ENCODE measurements at places on chromosomes 6 and 20.

GRCh38 chr20:57711826-57712225 lies 2.0 kb upstream of the PMEPA1 start:
- DNase-seq, result no peak

- DNase-seq, result no peak
These were observed 229.0 kb downstream of the ZMYND8 start for GRCh38 chr20:47127546-47127945.

- DNase-seq, result no peak
These were observed 150.8 kb downstream of the ESR1 start for GRCh38 chr6:151958332-151958731.

DNA sequence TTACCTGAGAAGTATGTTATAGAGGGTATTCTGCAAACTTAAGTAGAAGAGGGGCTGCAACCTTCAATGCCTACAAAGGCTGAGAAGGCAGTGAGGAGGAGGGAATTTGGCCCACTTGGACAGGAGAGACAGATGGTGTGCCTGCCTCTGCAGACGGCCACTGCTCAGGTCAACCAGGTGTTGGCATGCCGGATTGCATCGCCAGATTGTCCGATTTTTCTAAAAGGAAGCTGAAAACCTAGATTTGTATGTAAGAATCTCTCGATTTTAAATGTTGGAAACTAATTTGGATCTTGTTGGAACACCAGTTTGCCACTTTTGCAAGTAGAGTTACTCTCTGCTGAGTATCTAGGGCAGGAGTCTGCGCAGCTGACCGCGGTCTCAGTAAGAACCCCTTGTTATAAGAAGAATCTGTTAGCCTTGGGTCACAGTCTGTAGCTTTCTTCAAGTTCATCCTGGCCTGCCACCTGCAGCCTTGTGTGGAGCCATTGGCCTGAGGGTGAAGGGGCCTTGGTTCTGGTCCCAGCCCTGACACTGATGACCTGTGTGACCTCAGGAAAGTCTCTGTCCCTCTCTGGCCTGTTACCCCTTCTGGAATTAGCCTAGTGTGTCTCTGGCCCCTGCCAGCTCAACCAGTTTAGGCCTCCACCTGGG lies 54.4 kb downstream of the TGM2 start:
- no peak for DNase-seq

GRCh38 chr20:45538209-45538799 lies 978 bp downstream of the WFDC6 start:
- DNase-seq, result no peak

DNA sequence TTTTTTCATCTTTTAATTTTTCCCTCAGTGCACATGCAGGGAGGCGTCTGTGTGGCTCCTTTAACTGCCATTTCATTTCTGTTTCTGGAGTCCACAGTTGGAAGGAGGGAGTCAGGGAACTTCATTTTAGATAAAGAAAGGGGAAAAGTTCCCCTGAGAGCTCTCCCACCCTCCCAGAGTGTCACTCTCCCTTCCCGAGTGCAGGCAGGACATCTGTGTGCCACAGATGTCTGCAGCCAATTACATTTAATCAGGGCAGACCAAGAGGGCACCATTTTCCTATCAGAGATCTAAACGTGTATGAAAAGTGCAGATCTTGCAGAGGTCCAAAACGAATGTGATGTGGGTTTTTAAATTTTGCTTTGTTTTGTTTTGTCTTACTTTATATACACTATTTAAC lies 96.6 kb downstream of the PXDC1 start:
- no peak for DNase-seq

GRCh38 chr20:58870293-58871014 lies 17.9 kb downstream of the GNAS start:
- DNase-seq, result no peak

DNA sequence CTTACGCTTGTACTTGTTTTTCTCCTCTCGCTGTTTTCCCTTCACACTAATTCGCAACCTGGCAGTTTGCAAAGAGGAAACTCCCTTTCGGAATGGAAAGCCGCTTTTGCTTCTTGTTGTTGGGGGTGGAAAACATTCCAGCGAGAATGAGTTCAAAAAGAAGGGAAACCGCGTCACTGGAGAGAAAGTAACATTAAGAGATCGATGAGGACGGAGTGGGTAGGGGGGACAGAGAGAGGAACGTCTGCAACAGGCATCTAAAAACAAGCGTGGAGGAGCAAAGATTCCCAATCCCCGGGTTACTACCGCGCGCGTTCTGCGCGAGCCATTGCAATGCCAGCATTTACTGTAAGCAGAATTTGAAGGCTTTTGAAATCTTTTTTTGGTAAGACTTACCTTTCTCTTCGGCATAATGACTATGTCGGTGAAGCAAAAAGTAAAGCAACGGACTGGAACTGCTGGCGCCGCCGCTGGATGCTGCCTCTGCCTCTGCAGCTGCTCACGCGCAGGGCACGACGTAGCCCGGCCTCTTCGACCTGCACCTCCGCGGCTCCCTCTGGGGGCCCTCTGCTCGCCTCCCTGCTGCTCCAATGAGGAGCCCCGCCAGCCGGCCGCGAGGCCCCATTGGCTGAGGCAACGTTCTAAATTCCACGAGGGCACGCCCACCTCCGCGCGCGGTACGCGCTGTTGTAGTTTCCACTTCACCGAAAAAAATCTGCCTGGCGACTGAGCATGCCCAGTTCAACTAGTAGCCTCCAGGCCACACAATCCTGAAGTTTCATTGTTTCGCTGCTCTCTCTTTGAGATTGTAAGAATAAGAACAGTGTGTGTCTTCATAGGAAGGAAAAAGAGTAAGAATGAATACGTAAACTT lies at the start of gene HMGN3:
Gene HMGN3, minus strand, starts transcription at position 533 of the 873 bp plus-strand sequence.
- peak; percentile 87 for DNase-seq

GRCh38 chr6:131379948-131380347 lies 193.1 kb upstream of the ARG1 start:
- DNase-seq, result no peak

DNA sequence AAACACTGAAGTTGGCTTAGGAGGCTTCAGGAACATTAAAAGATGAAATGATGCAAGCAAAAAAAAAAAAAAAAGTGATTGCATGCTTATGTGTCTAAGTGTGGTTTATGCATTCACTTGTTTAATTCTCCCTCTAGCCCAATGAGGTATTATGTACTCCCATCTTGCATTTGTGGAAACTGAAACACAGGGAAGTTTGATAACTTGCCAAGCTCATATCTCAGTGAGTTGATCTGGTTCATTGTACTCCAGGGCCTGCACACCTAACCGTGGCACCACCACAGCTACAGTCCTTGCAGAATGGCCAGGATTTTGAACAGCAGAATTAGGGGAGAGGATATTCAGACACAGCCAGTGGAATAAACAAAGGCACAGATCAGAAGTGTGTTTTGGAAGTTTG lies 251.2 kb downstream of the TBC1D7 start:
- DNase-seq, result no peak

DNA sequence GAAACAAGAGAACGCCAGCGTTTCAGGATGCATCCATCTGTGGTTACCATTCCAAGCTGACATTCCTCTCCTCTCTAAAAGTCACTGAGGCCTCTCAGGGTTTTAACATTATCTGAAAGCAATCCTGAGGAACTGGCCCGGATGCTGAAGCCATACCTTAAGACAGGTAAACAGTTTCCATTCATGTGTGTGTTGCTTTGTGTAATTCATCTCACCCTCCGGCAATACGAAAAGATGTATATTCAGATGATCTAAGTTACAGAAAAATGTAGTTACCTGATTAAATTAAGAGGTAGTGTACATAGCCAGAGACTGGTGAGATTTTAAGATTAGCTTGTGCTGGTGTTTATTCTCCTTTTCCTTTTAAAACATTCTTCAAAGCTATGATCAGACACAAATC lies 68.4 kb upstream of the BACH2 start:
- DNase-seq, result no peak

- no peak for DNase-seq
These were observed 116.7 kb upstream of the PRSS16 start for GRCh38 chr6:27130668-27131428.

- DNase-seq, result no peak
These were observed 1568.4 kb downstream of the GRIK2 start for GRCh38 chr6:102961902-102962301.

GRCh38 chr6:55827818-55828522 lies 47.4 kb downstream of the BMP5 start:
- no peak for DNase-seq

- DNase-seq, result no peak
These were observed 23.1 kb upstream of the CGA start for GRCh38 chr6:87118054-87118453.

GRCh38 chr6:63094947-63095346 lies 116.3 kb upstream of the FKBP1C start:
- no peak for DNase-seq

- DNase-seq, result no peak
These were observed 151.4 kb upstream of the LAMA2 start for GRCh38 chr6:128731249-128732165.

DNA sequence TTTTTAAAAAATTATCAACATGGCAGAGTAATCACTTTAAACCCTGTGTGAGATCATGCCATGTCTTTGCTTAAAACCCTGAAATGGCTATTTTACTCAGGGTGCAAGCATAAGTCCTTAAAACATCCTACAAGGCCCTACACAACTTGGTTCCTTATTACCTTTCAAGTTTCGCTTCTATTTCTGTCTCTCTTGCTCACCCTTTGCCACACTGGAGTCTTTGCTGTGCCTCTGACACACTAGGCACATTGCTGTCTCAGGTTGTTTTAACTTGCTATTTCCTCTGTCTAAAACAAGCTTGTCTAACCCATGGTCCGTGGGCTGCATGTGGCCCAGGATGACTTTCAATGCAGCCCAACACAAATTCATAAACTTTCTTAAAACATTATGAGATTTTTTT lies 55.6 kb downstream of the KIAA0408 start:
- no peak for DNase-seq

DNA sequence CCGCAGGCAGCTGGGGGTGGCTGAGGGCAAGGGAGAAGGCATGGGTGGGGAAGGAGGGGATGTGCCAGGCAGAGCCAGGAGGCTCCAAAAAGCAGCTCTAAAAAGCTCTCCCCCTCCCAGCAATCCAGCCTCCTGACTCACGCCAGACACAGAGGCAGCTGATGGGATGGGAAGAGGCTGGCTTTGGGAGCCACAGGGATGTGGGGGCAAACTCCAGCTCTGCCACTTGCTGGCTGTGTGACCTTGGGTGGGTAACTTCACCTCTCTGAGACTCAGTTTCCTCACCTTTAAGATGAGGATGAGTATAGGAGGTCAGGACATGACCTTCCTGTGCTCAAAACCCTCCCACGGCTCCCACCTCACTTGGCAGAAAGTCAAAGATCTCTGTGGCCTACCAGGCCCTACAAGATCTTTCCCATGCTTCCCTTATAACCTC lies 148.9 kb downstream of the CEBPB start:
- DNase-seq, result no peak

DNA sequence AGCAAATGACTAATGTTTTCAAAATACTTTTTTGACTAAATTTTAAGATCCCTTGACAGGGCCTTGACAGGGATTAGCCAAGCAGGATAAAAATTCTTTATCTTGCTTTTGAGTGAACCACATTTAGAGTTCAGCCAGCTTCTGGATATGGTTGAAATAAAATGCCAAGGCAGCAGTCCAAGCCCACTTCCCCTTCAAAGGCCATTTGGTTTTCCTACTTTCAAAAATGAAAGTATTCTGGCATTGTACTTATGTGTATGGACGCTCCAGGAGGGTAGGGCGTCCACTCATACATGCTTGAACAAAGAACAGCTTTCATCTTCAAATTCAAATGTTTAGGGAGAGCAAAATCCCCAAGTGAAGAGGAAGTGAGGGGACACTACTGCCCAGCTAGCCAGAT lies 82.3 kb upstream of the BCLAF1 start:
- no peak for DNase-seq

GRCh38 chr20:43994486-43995100 lies 79.9 kb downstream of the TOX2 start:
- DNase-seq, result no peak

- DNase-seq, result no peak
These were observed 11.5 kb downstream of the SLC4A11 start for GRCh38 chr20:3227506-3227905.

DNA sequence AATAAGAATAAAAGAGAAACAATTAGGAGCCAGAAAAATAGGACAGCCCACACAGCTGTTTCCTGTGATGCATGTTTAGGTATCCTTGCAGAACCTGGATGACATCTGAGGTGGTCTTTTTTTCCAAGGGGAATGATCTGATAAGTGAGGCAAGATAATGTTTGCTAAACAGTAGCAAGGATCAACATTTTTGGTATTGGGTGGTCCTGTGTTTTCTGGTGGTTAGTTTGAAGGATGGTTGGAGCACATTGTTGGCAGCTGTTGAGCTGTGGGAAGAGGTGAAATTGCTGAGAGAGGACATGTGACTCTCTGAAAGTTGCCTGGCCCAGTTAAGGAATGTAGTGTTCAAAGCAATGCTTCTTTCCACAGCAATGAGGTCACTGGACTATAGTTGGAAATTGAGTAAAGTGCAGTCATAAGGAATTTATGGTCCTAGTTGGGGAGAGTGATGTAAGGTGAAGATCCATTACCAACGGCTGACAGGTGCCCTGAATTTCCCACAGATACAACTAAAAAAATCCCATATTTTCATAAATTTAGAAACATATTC lies 270.2 kb upstream of the IMPG1 start:
- no peak for DNase-seq

- no peak for DNase-seq
These were observed 166.8 kb downstream of the IBTK start for GRCh38 chr6:82080767-82081166.

GRCh38 chr6:63883597-63883996 lies 248.0 kb downstream of the PHF3 start:
- no peak for DNase-seq

DNA sequence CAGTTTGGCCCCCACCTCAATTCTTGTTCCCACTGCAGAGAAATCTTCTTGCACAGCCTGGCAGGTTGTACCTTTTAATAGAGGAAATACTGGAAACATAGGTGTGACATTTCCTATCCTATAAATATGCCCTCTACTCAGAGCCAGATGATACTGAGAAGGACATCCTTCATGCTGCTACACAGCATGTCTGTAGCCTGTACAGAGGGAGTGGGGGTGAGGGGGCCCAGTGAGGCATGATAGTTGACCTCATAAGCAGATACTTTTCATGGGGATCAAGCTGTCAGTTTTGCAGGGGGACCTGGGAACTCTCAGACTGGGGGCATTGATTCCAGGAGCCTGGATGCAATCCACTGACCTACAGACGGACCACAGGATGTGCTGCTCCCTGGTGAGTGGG lies 96.2 kb upstream of the TOP1 start:
- DNase-seq, result no peak

DNA sequence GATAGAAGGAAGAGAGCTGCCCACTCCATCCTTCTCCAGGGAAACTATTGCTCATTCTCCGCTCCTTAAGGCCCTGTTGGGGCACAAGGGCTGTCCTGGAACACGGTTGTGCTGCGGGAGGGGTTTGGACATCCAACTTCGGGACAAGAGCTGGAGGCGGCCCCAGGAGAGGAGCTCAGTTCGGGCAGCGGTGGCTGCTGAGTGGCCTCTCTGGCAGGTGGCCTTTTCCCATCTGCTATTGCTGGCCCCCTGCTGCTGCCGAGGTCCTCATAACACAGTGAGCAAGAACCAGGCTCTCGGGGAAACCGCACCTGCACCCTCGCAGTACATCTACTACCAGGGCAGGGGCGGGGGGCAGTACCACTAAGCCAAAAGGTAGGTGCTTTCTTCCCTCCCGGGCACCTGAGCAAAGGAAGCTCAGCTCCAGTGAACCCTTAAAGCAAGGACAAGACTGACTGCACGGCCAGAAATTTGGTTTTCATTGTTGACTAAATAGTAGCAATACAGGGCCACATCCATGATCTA lies 63.7 kb downstream of the PSMG4 start:
- DNase-seq, result no peak
